ENCODE measurements at places on chromosomes 7 and 10. TPM values are rescaled to one million over a fixed set of nuclear protein-coding genes. Genes with fewer than 3 reads are reported as not detected.

DNA sequence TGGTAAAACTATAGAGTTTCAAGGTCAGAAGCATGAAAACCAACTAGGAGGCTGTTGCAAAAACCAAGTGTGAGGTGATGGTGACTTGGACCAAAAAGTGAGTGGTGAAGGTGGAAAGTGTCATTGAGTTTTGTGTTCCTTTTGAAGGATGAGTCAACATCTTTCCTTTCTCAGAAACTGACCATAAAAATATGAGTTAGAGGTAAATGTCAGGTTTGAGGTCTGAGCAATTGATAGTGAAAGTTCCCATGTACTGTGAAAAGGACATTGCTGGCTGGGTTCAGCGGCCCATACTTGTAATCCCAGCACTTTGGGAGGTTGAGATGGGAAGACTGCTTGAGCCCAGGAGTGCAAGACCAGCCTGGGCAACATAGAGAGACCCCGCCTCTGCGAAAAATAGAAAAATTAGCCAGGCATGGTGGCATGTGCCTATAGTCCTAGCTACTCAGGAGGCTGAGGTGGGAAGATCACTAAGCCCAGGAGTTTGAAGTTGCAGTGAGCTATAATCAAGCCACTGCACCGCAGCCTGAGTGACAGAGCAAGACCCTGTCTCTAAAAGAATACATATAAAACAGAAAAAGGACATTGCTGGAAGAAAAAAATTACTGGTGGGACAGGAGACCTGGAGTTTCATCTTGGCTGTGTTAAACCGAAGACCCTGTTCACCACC lies 89.3 kb upstream of the ARID5B start:
- no peak overlapping the region for H3K27ac ChIP-seq
- no peaks in the 10 kb centered on the region for H3K36me3 ChIP-seq
- DNase-seq: no peak
- H3K27me3 ChIP-seq: no peaks in the 10 kb centered on the region
- H3K4me1 ChIP-seq: no peaks in the 10 kb centered on the region

GRCh38 chr10:79454259-79454658 lies 8.8 kb upstream of the ZCCHC24 start:
- no peaks in the 10 kb centered on the region for H3K27me3 ChIP-seq
- H3K27ac ChIP-seq: no peak overlapping the region
- no peak overlapping the region for H3K4me3 ChIP-seq
- H3K4me1 ChIP-seq: 0 out of 2 replicates have a peak, but pooled peaks cover 2% of the 10 kb centered on the region
- H3K36me3 ChIP-seq: no peaks in the 10 kb centered on the region

DNA sequence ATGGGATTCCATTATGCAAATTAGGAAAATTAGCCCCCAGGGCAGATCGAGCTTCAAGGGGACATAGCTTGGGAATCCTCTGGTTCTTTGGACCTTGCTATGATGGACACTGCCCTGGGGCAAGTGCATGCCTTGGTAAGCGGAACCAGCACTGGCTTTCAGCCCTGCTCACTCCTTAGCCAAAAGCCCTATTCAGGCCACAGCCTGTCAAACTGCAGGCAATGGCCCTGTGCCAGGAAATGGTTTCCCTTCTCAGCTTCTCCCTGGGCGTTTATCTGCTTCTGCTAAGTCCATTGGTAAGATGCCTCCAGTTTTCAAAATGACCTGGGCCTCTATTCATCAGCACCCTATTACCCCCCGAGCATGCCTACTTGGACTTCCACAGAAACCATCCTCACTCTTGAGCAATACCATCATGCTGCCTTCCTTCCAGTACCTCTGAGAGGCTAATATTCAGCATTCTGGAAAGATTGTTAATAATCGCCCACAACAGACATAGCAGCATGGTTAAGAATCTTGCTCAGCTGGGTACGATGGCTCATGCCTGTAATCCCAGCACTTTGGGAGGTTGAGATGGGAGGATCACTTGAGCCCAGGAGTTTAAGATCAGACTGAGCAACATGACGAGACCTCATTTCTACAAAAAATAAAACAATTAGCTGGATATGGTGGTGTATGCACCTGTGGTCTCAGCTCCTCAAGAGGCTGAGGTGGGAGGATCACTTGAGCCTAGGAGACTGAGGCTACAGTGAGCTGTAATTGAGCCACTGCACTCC lies 918.6 kb upstream of the AUTS2 start:
- DNase-seq: no peak
- no peaks in the 10 kb centered on the region for H3K36me3 ChIP-seq
- no peak overlapping the region for H3K27ac ChIP-seq
- no peak overlapping the region for H3K4me3 ChIP-seq
- no peaks in the 10 kb centered on the region for H3K4me1 ChIP-seq
- H3K27me3 ChIP-seq: no peaks in the 10 kb centered on the region

DNA sequence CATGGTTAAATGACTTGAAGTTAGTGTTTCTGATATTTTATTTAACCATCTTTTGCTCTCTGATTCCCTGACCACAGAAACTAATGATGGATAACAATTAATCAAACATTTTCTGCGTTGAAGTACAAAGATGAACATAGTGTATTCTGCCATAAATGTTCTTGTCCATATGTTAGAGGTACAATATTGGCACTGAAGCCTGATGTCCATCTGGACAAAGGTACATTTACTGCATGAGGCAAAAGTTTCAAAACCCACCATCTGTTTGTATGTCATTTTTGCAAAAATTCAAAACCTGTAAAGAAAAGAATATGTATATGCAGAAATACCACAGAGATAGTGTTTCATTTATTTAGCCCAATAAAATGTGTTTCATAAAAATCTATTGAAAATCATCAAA lies 861.5 kb downstream of the ANKRD7 start:
- no peaks in the 10 kb centered on the region for H3K36me3 ChIP-seq
- DNase-seq: no peak
- no peaks in the 10 kb centered on the region for H3K4me1 ChIP-seq
- no peaks in the 10 kb centered on the region for H3K27me3 ChIP-seq
- no peak overlapping the region for H3K27ac ChIP-seq

DNA sequence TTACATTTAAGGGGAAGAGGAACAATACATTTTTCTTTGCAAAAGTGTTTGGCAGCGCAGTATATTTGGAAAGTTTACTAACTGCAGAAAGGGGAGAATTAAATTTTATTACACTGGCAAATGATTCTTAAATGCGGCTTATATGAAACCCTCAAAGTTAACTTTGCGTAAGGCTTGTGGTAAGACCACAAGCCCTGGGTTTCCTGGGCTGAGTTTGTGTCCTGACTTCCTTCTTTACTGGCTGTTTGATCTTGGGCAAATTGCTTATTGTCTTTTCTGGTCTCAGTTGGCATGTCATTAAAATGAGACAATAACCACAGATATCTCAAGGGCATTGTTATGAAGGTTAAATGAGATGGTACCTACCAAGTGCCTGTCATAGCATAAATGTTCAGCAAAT lies 106.8 kb downstream of the GLRX3 start:
- no peaks in the 10 kb centered on the region for H3K27me3 ChIP-seq
- H3K36me3 ChIP-seq: no peaks in the 10 kb centered on the region
- no peak for DNase-seq
- no peak overlapping the region for H3K27ac ChIP-seq
- no peaks in the 10 kb centered on the region for H3K4me1 ChIP-seq
- no peak overlapping the region for H3K4me3 ChIP-seq

- no peak overlapping the region for H3K27ac ChIP-seq
- H3K36me3 ChIP-seq: no peaks in the 10 kb centered on the region
- H3K27me3 ChIP-seq: no peaks in the 10 kb centered on the region
Measured at GRCh38 chr7:17678896-17679295, 261.4 kb downstream of the SNX13 start.

DNA sequence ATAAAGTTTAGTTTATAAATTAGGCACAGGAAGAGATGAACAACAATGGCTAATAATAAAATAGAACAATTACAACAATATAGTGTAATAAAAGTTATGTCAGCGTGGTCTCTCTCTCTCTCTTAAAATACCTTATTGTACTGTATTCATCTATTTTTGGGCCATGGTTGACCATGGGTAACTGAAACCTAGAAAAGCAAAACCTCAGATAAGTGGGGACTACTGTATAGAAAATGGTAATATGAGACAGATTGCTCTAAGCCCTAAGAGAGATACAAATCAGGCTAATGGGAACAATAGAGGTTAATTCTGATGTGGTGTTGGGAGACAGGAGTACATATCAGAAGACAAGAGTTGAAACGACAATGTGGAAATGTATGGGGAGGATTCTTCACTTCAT lies 86.2 kb downstream of the ZNF365 start:
- H3K27ac ChIP-seq: no peak overlapping the region
- no peak for DNase-seq

- H3K27me3 ChIP-seq: no peaks in the 10 kb centered on the region
- H3K36me3 ChIP-seq: no peaks in the 10 kb centered on the region
- H3K27ac ChIP-seq: no peak overlapping the region
- DNase-seq: no peak
Measured at GRCh38 chr7:112079673-112080072, 126.5 kb downstream of the DOCK4 start.

GRCh38 chr7:17497549-17498167 lies 199.2 kb downstream of the AHR start:
- no peak for DNase-seq
- peaks cover 14% of the 10 kb centered on the region for H3K4me1 ChIP-seq
- no peak overlapping the region for H3K4me3 ChIP-seq
- H3K27me3 ChIP-seq: no peaks in the 10 kb centered on the region
- H3K36me3 ChIP-seq: no peaks in the 10 kb centered on the region
- no peak overlapping the region for H3K27ac ChIP-seq

DNA sequence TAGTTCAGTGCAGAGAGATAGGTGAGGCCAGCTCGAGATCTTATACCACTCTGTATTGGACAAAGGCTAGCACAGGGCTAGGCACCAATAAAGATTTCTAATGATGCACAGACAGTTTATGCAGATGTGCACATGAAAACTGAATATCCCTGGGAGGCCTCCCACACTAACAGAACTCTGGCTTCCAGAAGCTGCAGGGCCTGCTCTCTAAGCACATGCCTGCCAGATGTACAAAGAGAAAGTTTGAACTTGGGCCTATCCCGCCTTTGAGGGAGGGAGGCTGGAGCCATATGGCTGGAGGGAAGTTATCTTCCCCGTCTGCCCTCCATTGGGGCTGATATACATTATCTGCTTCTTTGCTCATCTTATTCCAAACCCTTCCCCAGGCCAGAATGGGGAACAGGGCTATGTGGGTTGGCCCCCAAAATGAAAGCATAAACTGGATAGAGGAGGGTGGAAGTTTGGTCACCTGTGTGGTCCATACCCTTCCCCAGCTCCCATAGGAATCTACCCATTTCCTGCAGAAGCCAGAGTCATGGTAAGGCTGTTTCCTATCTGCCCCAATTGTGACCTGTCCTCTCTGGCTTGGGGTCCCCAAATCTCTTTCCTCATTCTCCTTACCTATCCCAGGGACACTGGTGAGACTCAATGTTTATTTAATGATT lies 3.8 kb downstream of the KAZALD1 start:
- H3K27ac ChIP-seq: no peak overlapping the region
- H3K4me3 ChIP-seq: peak overlapping the region; percentile 64
- H3K27me3 ChIP-seq: peaks cover 67% of the 10 kb centered on the region
- no peak for DNase-seq
- H3K36me3 ChIP-seq: no peaks in the 10 kb centered on the region

DNA sequence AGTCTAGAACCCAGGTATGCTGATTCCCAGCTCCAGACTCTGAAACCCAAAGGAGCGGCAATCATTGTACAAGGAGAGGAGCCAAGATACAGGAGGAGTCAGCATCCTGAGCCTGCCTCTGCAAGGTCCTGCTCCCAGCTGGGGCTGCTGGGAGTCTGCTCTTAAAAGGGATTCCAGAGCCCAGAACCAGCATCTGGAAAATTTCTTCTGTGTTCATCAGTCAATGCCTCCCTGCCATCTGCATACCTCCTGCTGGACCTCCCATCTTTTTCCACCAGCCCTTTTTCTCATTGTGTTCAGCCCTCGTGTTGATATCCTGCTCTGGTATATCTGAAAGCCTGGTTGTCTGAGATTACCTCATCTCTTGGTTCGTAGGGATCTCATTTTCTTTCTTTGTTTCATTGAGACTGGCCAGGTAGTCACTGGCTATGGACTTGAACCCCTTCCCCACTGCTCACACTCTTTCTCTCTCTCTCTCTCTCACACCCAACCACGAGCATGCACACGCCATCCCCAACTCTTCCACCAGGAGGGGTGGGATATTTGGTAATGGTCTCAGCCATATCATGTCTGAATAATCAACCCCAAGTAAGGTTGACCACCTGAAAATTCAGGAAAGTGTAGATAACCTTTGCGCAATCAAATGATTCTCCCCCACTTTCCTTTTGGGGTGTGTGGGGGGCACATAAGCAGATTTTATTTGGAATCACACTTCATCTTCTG lies 608.8 kb downstream of the LRMDA start:
- H3K4me1 ChIP-seq: no peaks in the 10 kb centered on the region
- H3K4me3 ChIP-seq: no peak overlapping the region
- H3K27ac ChIP-seq: no peak overlapping the region
- H3K36me3 ChIP-seq: no peaks in the 10 kb centered on the region
- no peaks in the 10 kb centered on the region for H3K27me3 ChIP-seq

GRCh38 chr10:85284778-85285770 lies 956.7 kb downstream of the CCSER2 start:
- no peak overlapping the region for H3K27ac ChIP-seq
- no peaks in the 10 kb centered on the region for H3K36me3 ChIP-seq
- DNase-seq: no peak
- no peaks in the 10 kb centered on the region for H3K27me3 ChIP-seq

DNA sequence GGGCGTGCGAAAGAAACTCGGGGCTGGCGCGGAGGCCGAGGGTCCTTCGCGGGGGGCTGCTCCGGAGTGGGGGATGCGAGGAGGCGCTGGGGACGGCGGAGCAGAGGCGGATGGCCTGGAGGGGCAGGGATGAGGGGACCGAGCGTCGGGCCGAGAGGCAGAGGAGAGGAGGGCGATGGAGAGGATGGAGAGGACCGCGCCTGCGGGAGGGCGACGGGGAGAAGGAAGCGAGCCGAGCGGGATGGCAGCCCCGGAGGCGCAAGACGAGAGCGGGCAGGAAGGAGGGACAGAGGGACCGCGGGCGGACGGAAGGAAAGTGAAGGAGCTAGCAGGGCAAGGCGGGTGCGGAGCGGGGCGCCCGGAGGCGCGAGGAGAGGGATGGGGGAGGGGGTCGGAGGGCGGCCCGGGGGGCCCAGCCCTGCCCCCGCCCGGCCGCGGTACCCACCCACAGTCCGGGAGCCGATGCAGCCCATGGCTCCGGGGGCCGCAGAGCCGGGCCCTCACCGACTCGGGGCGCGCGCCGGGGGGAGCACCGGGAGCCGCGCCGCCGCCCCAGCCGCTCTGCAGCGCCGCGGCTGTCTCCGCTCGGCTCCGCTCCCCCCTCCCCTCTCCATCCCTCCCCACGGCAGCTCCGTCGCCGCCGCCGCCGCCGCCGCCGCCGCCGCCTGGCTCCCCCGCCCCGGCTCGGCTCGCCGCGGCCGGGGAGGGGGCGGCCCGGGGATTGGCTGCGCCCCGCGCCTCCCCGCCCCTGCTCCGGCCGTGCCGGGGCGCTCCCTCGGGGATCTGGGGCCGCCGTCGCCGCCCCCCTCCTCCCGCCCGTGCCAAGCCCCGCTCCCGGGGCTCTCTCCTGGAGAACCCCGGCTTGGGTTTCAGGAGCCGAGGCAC lies at the start of gene FAM131B:
FAM131B (minus strand) TSS at position 583 of the 885 bp plus-strand sequence; CDS start at position 473, 110 bp downstream.
- peaks cover 4% of the 10 kb centered on the region for H3K27me3 ChIP-seq
- H3K36me3 ChIP-seq: peaks cover 4% of the 10 kb centered on the region
- peak within 1 kb of the TSS; percentile 98 for H3K4me3 ChIP-seq
- peaks cover 12% of the 10 kb centered on the region for H3K4me1 ChIP-seq

The PIK3CG gene
- not detected for total RNA-seq

The SPDYE16 gene
- total RNA-seq: not detected

The TET1 gene
- 68.5 TPM for total RNA-seq

The SFRP4 gene
- total RNA-seq: not detected

The PRF1 gene
- not detected for total RNA-seq

The TRPV6 gene
- 0.48 TPM for total RNA-seq

The NPTX2 gene
- 14.0 TPM for total RNA-seq

The OPN4 gene
- not detected for total RNA-seq

The SLC16A12 gene
- 2.0 TPM for total RNA-seq

The GJD4 gene
- total RNA-seq: not detected
